Left kidney (tissue), 8 donors: ENCODE measurements at places on chromosomes 11 and 22.

DNA sequence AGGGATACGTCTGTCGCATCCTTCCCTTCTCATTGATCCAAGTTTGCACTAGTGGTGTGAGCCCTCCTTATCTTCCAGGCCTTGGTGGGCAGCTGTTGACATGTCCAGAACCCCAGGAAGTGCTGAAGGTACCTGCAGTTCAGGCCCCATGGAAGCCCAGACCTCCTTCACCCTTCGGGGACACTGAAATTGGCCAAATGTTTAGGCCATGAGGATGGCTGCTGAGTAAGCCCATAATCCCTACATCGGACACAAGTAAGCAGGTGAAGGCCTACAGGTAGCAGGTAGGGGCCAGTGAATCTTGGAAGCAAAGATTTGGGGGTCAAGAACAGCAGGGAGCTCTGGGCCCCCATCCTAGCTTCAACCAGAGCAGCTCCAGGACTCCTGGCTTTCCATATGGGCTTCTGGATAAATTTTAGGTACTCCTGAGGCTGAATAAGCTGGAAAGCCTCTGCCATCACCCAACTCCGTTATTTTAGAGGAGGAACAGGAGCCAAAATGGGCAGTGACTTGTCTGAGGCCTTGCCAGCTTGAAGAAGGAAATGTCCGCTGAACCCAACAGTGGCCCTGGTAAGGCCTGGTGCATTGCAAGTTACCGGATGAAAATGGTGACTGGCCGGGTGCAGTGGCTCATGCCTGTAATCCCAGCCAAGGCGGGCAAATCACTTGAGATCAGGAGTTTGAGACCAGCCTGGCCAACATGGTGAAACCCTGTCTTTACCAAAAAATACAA is 45.2 kb downstream of the MORC2 start:
- no peak for DNase-seq

DNA sequence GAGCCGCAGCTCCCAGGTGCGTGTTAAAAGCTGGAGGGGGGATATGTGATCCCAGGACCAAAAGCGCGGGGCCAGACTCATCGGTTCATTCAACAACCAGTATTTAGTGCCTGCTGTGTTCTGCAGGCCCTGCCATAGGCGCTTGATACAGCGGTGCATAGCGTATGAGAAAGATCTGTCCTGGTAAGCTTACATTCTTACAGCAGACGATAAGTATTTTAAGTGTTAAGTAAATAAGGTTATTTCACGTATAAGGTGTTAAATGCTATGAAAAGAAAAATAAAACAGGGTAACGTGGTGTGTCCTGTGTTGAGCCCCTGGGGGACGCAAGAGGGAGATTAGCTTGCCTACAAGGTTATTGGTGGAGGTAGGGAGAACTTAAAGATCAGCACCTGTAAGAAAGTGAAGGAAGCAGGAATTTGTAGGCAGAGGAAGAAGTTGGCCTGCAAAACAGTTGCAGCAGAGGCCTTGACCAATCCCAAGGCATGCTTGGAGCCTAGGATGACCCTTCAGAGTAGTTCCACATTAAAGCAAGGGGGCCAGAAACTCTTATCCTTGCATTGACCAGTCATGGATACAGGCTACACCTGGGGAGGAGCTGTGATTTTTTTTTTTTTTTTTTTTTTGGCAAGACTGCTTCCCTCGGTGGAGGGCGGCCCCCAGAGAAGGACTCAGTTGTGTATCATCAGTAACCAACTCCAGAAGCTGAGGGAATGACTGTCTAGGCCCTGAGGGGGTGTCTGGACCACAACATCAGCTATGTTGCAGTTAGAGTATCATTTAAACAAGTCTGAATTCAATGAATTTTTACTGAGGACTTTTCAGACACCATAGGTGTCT is 487 bp upstream of the LIPT2 start:
- DNase-seq = no peak

DNA sequence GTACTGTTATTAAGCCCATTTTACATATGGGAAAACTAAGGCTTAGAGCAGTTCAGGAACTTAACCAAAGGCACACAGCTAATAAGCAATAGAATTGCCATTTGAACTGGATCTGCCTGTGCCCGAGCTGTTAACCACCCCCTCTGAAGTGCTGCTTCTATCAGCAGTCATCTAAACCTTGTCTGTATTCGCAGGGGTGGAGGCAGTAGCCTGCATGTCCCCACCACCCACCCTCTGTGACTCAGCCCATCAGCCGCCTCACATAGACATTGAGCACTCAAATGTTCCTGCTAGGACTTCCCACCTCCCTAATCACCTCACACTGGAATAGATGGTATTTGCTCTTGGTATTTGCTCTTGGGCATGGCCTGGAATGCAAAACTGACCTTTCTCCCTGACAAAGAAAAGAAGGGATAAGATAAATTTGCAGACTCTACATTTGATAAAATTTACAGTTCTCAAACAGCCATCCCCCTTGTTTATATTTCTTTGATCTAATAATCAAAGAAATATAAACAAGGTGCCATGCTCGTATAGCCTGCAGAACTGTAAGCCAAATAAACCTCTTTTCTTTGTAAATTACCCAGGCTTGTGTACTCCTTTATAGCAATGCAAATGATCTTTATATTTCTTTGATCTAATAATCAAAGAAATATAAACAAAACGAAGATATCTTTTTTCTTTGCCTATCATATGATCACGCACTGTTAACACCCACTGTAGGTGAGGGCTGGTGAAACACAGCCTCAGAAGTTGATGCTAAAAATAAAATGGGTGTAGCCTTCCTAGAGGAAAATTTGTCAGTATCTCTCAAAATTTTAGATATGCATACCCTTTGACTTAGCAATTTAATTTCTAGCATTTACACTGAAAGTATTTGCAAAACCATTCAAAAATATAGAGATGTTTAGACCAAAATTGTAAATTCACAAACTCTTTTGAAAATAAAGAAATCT is 15.9 kb downstream of the DKK3 start:
- DNase-seq = no peak

GRCh38 chr11:132874638-132875037 is 657.7 kb downstream of the OPCML start:
- no peak for DNase-seq

DNA sequence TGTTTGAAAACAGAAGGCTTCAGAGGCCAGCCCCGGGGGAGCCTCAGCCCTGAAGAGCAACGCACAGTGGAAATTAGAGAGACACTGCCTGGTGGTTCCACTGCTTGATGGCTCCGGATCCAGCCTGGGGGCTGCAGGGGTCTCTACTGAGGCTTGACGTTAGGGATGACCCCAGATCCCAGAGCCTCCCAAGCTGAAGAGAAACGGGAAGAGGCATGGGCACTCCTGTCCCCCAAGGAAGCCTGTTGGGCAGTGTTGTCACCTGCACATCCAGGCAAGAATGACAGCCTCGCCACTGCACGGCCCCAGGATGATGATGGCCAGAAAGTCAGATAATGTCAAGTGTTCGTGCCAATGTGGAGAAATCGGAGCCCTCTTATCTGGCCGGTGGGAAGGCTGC is 56.8 kb upstream of the FGF3 start:
- no peak for DNase-seq

- DNase-seq = no peak
Observed at GRCh38 chr11:130585545-130585944, 137.1 kb downstream of the ADAMTS15 start.

- no peak for DNase-seq
Observed at GRCh38 chr11:46490666-46491065, 99.1 kb upstream of the CHRM4 start.

DNA sequence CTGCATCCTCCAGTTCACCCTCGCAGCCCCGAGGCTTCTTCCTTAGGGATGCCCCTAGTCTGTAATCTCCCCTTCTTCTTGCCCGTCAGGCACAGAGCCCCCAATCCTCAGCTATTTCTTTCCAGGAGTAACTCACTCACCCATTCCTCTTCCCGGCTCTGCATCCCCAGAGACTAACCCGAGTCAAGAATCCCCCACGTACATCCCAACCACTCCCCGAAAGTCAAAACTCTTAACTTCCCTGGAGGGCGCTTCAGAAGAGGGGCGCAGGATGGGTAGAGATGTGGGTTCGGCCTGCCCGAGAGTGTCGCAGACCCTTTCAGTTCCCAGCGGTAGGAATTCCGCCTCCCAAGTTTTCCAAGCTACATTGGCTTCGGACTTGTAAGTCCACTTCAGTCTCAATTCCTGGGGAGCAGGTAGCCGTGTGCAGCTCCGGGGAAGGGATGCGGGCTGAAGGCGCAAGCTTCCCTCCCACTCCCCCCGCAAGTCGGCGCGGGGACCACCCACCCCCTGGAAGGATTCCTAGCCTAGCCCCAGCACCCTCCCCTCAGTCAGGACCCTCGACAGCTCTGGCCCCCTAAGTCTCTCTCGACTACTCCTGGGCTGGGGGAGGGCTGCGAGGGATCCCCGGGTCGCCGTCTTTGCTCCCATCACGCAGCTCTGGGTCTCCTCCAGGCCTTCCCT is 871 bp downstream of the BDNF start:
- no peak for DNase-seq

DNA sequence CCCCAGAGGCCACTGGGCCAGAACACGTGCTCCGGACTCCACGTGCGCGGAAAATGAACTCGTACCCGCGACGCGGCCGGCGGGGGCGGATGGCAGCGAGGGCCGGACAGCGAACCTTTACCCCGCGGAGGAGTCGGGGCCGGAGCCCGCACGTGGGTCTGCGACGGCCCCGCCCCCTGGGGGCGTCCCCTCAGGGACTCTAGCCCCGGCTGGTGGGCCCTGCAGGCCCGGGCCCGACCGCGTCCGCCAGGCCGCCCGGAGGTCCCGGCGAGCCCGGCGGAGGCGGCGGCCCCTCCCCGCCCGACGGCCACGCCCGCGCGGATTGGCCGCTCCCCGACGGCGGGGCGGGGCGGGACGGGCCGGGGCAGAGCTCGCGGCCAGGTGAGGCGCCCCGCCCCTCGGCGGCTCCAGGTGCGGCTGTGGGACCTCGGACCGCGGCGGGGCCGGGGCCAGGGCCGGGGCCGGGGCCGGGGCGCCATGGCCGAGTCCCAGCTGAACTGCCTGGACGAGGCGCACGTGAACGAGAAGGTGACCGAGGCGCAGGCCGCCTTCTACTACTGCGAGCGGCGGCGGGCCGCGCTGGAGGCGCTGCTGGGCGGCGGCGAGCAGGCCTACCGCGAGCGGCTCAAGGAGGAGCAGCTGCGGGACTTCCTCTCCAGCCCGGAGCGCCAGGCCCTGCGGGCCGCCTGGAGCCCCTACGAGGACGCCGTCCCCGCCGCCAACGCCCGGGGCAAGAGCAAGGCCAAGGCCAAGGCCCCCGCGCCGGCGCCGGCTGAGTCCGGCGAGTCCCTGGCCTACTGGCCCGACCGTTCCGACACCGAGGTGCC is at the start of gene FAM83F:
Gene FAM83F (plus strand): TSS at position 389 of the 827 bp plus-strand sequence. CDS start 89 bp downstream, at position 478.
- no peak for DNase-seq

GRCh38 chr11:118533769-118534729 is 3.1 kb downstream of the TMEM25 start:
- no peak for DNase-seq

- no peak for DNase-seq
Observed at GRCh38 chr22:35539910-35540594, 579 bp upstream of the RASD2 start.

GRCh38 chr11:14370496-14370895 is 11.5 kb upstream of the RRAS2 start:
- DNase-seq = no peak
